ENCODE measurements at places on chromosomes 2 and 18.

DNA sequence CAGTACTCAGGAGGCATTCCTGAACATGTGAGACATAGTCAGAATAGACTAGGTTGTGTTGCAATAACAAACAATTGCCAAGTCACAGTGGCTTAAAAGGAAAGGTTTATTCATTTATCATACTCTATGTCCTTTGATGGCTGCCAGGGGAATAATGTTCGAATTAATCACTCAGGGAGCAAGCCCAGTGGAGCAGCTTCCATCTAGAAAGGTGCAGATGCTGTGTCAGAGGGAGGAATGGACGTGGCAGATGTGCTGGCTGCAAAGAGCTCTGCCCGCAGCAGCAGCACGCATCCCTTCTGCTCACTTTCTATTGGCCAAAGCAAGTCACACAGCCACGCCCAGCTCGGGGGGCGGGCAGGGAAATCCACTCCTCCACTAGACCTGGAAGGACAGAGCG is 105.9 kb upstream of the AQP4 start:
- no peak for DNase-seq

DNA sequence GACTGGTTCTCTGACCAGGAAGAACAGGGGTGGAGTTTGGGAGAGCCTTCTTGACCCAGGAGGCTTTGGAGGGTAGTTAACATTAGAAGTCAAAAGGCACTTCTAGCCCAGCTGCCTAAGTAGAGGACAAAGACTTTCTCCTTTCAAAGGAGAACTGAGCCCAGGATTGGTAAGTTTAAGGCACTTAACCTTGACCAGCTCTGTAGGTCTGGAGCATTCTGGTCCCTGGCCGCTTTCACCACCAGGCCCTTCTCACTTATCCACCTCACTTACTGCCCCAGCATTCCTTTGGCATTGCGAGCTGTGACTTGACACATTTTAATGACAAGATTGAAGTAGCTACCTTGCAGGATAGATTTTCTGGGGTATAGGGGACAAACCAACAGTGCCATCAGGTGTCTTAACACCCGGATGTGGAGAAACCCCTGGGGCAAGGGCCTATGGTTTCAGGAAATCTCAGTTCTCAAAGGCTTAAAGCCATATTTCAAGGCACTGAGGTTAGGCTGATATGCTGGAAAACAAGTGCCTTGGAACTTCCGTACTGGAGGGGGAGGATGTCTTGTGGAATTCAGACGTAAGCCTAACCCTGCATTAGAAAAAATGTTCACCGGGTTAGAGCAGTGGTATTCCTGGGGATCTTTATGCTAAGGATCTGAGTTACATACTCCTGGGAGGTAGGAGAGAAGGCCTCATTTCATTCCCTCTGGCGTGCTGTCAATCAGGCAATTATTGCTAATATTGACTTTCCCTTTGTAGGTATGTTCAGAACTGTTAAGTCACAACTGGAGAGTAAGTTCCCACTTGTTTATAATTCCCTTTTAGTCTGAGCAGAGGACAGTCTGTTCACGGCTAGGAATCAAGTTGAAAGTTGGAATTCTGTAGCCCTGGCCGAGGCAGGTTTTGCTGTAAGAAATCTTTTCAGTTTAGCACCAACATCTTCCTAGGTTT is 4.3 kb downstream of the C2orf68 start:
- no peak for DNase-seq

DNA sequence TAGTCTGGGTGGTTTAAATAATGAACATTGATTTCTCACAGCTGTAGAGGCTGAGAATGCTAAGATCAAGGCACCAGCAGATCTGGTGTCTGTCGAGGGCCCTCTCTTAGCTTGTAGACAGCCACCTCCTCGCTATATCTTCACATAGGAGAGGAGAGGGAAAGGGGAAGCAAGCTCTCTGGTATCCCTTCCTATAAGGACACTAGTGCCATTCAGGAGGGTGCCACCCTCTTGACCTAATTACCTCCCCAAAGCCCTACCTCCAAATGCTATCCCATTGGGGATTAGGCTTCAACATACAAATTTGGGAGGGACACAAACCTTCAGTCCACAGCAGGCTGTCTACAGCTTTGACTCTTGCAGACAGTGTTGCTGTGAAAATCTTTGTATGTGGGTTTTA is 76.7 kb downstream of the BOLA3 start:
- no peak for DNase-seq

GRCh38 chr2:135745545-135745944 is 3.9 kb downstream of the UBXN4 start:
- DNase-seq, result peak; percentile 90

DNA sequence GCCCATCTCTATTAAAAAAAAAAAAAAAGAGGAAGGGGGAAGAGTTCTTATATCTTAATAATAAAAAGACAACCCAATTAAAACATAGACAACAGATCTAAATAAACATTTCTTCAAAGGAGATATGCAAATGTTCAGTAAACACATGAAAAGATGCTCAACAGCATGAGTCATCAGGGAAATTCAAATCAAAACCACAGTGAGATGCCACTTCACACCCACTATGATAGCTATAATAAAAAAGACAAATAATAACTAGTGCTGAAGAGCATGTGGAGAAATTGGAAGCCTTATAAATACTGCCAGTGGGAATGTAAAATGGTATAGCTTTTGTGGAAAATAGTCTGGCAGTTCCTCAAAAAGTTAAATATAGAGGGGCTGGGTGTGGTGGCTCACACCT is 61.5 kb upstream of the CYP20A1 start:
- DNase-seq, result no peak

- no peak for DNase-seq
Measured at GRCh38 chr18:25817546-25818237, 272.7 kb downstream of the SS18 start.

GRCh38 chr2:236177967-236178889 is 10.0 kb upstream of the GBX2 start:
- DNase-seq, result peak; percentile 30

GRCh38 chr2:174634130-174635014 is 36.8 kb upstream of the WIPF1 start:
- DNase-seq, result peak; percentile 12

GRCh38 chr2:158153270-158154015 is 51.8 kb downstream of the UPP2 start:
- DNase-seq, result no peak

- DNase-seq, result no peak
Measured at GRCh38 chr2:222861411-222862105, 722 bp downstream of the ACSL3 start.

GRCh38 chr18:58721566-58722239 is 50.4 kb downstream of the MALT1 start:
- peak; percentile 28 for DNase-seq

- DNase-seq, result no peak
Measured at GRCh38 chr2:15979759-15980604, 39.6 kb downstream of the MYCN start.

DNA sequence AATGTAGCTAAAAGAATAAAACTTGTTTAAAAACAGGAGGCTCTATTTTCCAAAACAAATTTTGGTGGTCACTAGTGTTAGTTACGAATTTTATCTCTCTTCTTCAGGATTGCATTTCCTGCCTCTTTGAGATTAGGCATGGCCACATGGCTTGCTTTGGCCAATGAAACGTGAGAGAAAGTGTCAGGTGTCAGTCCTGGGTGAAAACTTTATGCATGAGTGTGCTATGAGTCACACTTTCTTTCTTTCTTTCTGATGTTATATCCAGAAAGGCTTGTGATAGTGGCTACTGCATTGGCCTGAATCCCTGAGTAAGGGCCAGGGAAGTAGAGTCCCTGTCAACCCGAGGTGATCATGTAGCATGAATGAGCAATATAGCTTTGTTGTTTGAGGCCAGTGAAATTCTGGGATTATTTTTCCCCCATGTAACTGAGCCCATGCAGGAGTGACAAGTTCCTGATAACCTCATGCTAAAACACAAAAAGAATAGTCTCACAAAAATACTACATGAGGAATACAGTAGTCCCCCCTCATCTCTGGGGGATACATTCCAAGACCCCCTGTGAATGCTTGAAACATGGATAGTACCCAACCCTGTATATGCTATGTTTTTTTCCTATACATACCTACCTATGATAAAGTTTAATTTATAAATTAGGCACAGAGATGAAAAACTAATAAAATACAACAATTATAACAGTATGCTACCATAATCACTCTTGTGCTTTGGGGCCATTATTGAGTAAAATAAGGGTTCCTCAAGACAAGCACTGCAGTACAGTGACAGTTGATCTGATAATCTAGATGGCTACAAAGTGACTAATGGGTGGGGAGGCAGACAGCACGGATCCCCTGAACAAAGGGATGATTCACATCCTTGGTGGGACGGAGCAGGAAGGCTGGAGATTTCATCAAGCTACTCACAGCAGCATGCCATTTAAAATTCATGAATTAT is 109.5 kb downstream of the CDC42EP3 start:
- peak; percentile 94 for DNase-seq

DNA sequence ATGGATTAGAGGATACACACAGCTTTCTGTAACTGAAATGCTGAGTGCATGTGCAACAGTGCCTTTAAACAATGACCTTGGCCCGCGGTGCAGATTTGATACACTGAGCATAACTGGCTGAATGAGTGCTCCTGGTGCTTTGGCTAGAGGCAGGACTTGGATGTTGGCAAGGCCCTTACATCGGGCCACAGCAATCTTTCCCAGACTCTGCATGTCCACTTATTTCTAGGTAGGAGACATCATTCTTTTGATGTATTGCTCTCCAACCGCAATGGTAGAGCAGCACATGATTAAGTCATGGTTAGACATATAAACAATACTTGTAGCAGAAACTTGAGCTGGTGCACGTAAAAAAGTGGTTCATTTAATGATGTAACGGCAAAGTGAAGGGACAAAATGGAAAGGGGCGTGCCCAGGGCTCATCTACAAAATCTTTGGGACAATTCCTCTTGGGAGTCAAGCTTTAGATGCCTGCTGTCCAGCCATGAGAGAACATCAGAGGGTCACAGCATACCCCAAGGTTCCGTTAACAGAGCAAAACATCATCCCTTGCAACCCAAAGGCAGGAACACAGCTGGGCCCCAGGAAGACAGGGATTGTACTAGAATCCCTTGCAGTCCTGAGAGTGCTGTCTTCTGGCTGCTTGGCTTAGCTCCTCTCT is 43.4 kb downstream of the RAB31 start:
- peak; percentile 89 for DNase-seq

- peak; percentile 93 for DNase-seq
Measured at GRCh38 chr18:22683196-22683676, 249.9 kb upstream of the RBBP8 start.

DNA sequence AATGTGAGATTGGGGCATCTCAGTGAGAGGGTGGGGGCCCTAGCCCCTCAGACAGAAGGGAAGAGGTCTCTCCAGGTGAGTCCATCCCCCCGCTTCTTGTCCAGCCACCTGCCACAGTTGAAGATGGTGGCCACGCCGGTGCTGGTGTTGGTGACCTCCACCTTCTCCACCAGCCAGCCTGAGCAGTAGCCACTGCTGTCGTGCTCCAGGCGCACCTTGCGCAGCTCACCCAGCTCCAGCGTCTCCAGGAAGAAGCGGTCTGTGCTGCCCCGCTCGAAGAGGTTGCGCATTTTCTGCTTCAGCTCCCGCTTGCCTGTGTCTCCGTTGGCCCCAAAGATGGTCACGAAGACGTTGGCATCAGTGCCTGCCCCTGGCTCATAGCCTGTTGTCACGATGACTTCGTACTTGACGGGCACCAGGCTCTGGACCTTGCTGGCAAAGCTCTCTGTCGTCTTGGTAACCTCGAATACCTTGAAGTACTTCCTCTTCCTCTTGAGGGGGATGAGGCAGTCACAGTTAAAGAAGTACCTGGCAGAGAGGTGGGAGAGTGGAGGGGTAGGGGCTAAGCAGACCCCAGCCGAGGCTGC is 179.5 kb downstream of the LOXHD1 start:
- no peak for DNase-seq

DNA sequence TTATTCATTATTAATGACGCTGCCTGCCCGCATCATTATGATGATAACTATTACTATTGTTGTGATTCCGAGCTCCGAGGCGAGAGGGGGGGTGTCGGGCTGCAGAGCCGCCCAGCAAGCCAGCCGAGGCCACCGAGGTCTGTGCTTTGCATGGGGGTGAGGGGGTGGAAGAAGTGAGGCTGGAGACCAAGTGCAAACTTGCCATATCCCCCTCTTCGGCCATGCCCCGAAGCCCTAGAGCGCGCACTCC is 3.6 kb downstream of the BCL11A start:
- no peak for DNase-seq

DNA sequence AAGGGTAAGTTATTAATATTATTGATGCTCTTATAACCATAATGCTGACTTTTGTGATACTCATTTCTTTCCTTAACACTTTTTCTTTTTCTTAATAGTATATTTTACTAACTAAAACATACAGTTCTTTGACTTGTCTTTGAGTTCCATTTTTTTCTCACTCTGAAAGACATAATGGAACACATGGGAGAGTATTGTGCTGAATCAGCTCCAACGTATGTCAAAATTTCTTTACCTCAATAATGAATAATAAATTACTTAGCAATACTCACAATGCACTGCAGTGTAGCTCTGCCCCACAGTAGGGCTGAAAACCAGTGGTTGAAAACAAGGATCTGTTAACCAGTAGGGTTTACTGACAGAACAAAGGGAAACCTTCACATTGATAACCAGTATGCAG is 40.7 kb downstream of the ACVR1 start:
- no peak for DNase-seq

DNA sequence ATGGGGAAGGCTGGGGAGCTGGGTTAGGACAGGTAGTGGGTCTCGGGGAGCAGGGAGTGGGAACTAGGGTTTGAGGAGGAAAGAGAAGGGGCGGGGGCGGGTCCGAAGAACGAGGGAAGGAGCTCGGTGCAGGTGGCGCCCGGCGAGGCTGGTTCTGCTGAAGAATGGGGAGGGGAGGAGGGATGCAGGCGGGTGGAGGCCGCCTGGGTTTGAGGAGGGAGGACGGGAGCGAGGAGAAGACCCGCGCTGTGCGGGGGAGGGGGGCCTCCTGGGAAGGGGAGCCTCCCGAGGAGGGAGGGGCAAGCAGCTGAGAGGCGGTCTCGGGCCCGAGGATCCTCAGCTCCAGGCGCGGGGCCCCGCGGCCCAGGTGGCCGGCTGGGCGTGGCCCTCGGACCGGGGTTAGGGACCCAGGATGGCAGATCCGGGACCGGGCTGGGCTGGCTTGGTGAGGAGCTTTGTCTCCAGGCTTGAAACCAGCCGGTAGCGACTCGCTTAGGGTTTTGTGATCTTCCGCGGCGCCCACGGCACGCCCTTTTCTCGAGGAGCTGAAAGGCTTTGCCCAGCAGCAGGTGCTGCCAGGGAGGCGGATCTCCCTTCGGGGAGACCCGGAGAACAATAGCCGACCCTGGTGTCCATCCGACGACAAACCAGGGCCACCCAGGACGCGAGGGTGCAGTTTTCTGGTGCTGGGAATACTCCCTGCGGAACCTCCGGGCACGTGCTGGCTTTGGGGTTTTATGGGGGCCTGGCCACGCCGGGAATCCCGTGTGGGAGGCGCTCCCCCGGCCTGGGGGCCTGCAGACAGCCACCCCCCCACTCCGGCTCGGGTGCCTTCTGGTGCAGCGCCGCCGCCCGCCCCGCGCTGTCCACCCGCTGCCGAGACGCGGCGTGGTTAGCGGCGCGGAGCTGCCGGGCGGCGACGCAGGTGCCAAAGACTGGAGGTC is 1.4 kb downstream of the DPYSL5 start:
- no peak for DNase-seq

GRCh38 chr2:23211987-23212583 is 172.9 kb upstream of the KLHL29 start:
- DNase-seq, result no peak
